Head of caudate nucleus (tissue), 42 donors: ENCODE measurements at places on chromosomes 7 and 10.

DNA sequence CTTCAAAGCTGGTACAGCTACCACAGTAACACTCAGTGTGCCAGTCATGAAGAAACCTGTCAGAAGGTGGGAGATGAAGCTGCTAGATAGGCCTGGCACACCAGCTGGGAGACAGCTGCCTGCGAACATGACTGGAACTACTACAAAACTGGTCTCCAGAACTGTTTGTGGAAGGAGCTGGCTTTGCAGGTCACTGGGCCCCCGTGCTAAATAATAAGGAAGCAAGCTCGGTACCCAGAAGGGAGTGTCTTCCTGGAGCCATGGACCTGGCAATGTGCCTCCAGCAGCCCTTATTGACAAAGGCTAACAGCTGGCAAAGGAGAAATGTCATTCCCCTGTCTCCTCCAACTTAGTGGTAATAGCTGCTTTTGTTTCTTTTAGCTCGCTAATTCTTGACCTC lies 1217.6 kb upstream of the LRRN3 start:
- no peak for DNase-seq

DNA sequence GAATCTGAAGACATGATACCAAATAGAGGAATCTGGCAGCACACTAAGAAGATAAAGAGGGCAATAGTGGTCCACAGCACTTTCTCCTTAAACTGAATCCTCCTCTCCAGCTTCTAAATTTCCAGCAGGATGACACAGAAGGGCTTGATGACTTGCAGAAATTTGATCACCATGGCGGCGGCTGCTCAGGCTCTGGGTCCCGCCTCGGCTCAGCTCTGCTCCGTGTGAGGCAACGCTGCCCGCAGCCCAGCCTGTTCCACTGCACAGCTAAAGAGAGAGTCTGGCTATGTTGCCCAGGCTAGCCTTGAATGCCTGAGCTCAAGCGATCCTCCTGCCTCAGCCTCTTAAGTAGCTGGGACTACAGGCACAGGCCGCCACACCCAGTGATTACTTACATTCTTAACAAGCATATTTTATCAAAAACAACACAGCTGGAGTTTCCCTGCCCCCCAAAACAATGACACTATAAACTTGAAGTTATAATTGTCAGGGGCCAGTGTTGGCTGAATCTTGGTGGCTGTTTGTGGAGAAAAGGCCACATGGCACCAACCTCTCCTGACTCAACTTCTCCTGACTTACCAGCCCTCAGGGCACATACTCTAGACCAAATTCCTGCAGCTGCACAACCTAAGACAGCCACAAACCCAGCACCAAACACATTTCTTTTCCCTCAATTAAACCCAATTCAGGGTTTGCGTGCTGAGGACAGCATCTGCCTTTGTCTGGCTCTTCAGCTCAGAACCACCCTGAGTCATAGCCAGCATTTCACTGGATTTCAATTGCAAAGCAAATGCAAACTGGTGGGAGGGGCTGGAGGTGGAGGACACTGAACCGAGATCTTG lies 11.6 kb upstream of the TNPO3 start:
- no peak for DNase-seq

GRCh38 chr7:129862682-129863081 lies 90.1 kb downstream of the UBE2H start:
- DNase-seq = no peak

DNA sequence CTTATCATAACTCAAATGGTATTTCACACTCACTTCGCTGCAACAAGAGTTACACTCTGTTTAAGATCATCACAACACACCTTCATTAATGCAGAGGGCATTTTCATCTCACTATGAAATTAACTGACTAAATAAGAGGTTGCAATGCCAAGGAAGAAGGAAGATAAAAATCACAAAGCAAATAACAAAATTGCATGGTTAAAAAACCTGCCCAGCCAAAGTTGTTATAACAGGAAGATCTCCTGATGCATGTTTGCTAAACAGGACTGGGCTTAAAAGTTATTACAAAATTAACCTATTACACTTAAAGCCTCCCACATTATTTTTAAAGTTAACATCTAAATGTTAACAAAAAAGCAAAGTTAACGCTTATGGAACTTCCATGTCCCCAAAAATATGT lies 11.8 kb downstream of the FAM13C start:
- DNase-seq = no peak

DNA sequence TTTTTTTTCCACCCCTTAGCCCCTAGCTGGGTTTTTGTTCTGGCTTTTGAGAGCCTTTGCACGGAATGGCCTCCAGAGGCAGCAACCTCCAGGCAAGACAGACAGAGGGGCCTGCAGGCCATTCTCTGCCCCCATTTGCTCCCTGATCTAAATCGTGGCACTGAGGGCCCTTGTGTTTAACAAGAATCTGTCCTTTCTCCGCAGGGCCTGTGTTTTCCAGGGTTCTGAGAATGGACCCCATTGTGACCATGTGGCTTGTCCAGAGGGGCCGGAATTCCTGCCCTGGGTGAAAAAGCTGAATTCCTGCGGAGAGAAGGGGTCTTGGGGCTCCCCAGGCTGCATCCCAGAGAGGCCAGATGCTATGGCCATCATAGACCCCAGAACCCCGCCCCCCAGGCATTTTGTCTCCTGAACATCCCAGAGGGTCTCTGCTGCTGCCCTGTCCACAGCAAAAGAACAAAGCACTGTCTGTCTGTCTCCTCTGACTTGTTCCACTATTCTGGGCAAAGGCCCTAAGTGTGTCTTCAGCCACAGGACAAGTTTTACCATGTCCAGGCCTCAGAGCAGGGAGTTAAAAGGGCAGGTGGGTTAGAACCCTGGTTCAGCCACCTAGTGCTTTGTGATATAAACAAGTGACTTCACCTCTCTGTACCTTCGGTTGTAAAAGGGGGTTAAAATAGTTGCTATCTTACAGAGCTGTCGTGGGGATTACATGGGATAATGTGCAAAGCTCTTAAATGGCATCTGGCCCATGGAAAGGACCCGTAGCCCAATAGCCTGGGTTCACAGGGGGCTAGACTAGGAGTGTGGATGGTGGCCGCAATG lies 155.6 kb downstream of the SH3PXD2A start:
- peak; percentile 72 for DNase-seq

DNA sequence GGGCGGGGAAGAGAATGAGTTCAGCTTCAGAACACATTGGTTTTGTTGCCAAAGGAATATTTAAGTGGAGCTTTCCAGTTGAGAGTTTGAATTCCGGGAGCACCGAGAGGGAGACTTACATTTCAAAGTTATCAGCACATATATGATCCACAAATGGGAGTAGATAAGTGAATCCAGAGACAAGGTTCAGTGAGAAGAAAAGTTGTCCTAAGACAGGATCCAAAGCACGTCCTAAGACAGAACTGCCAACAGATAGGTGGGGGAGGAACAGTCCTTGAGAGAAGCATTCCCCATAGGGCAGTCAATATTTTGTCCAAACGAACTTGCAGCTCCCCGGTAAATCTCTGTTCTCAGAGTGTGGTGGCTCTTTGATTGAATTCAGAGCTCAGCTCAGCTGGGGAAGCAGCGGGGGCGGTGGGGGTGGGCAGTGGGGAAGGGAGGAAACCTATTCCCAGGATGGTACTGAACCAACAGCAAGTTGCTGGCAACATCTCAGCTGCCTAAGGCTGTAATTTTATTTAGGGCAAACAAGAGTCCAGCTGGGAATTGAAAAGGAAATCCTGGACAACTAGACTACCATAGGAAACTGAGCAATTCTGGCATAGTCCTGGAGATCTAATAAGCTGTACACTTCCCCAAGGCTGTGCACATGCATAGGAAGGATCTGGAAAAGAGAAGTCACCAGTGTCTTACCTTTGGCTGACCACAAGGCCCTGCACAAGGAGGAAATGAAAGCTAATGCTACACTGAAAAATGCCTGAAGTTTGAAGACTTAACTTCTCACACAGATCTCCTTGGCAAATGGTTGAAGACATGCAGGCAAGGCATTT lies 94.2 kb upstream of the CXCL12 start:
- no peak for DNase-seq

- no peak for DNase-seq
Observed at GRCh38 chr10:78961760-78962159, 107.0 kb upstream of the ZMIZ1 start.

DNA sequence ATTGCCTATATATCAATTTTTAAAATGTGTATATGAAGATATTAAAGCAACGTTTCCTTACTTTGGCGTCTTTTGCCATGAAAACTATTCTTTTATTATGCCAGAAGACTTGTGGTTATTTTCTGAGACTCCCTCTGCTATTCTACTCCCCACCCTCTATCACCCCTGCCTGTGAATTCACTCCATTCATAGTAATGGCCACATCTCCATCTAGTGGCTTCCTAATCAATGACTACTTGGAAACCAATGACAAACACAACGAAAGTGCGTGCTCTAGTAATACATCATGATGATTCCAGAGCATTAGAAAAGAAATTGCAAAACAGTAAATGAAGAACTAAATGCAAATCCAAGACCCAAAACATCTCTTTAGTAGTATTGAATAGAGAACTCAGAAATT lies 186.7 kb upstream of the HGF start:
- DNase-seq = no peak

GRCh38 chr7:22731766-22732165 lies 4.8 kb downstream of the IL6 start:
- no peak for DNase-seq

DNA sequence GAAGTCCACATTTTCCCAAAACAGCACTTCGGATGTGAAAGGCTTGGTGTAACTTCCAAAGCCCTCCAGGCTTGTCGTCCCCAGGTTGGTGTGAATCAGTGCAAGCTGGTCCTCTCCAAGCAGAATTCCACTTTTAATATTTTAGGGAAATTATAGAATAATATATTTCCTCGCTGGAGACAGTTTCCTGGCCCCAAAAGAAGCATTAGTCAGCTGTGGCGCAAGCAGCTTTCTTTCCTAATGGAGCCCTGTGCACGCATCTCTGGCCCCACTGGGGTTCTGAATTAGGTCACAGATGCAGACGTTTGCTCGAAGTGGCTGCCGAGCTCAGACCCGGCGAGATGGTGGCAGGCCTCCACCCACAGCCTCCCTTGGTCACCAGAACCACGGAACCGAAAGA lies 33.3 kb upstream of the MNX1 start:
- no peak for DNase-seq

GRCh38 chr7:22793593-22794462 lies 28.8 kb downstream of the TOMM7 start:
- no peak for DNase-seq

DNA sequence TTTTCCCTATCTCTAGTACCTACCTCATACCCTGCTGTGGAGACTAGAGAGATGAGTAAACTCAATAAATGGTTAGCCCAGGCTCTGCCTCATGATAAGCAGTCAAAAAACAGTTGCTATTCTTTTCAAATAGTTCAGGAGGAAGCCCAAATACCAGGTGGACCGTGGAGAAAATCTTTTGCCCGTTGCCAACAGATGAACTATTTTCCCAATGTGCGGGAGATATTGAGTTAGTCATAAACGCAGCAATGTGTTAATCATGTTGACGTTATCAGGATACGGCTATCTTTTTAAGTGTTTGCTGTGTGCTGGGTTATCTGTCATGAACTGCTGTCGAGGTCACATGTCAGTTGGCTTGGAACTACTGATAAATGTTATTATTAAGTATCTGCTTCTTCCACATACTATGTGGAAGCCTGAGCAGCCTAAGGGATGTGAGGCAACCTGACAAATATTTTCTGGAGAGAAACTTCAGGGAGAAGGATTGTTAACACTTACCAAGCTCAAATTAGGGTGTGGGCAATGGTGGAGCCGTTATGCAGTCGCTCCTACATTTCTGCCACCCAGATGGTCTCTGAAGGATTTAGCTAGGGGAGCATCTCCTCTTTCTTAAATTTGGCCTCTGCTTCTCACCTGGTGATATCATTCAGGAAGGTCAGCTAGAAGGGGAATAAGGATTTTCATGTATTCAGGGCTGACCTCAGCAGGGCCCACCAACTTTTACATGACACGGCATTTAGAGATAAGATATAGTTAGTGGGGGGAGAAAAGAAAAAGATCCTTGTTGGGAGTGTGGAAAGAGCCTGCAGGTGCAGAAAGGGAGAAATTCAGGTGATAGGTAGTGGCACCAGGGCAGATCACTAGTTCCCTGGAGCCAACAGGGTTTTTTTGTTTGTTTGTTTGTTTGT lies 33.5 kb upstream of the SLC26A3 start:
- DNase-seq = no peak

GRCh38 chr7:142740786-142741185 lies 8.5 kb upstream of the PRSS1 start:
- no peak for DNase-seq

DNA sequence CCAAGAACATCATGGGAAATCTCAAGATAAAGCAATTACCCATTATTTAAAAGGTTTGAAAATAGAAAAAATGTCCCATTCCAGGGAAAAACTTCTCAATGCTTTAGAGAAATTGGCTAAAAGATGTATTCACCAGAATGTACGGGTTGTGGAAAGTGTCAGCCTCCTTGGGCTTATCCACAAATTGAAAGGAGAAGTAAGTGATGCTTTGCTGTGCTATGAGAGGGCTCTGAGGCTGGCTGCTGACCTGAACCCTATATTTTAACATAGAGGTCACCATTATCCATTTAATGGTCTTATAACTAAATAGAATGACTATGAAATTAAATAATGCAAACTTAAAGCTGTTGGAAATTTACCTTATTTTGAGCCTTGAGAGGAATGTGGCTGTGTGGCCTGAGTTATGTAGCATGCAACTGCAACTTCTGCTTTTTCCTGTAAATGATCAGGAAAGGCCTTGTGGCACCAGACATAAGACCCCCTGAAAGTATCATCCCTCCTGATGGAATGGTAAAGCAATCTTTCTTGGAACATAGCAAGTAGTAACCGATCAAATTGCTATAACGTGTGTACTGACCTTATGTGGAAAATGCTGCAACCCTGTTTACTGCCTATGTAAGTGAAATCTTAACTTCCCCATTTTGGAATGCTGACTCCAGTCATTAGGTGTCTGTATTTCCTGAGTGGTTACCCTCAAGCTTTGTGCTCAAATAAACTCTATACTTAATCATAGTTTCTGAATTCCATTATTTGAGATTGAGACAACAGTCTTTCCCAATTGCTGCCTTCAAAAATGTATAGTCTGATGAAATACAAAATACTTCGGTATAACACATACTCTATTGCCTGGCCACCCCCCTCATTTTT lies 6.9 kb downstream of the IFIT1B start:
- DNase-seq = no peak

GRCh38 chr7:139871331-139871730 lies 42.3 kb downstream of the TBXAS1 start:
- no peak for DNase-seq

GRCh38 chr10:77850620-77851231 lies 75.8 kb downstream of the DLG5 start:
- DNase-seq = no peak

DNA sequence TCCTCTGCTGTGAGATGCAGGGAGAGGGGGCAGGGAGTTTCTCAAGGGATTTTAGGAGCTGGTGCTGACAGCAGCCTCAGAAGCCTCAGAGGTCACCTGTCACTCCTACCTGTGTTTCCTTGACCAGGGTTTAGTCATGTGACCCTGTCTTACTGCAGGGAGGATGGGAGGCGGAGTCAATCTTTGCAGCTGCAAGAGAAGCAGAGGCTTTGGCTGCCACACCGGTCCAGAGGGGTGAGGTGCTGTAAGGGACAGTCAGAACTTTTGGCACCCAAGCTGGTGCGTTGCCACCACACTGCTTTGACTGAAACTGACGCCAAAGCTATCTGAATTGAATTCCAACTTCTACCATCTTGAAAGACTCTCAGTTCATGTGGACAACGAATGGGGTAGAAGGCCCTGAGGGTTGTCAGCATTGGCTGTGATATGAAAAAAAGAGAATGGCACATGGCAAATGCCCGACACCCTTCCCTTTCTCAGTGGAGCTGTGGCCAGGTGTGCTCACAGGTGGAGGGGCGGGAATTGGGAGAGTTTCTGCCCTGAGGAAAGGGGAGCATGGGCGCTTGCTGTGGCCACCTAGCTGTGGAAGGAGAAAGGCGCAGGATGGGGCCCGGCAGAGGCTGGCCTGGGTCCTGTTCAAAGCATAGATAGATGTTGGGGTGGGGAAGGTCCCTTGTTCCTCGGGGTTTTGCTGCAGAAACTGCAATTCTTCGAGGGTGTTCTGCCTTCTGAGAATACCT lies 69.3 kb downstream of the ARHGAP22 start:
- DNase-seq = no peak
